Epithelial cell of alveolus of lung (primary cell): ENCODE measurements at places on chromosomes 7 and 10. TPM values are rescaled to one million over a fixed set of nuclear protein-coding genes. Genes with fewer than 3 reads are reported as not detected.

The TEX36 gene
- not detected in 2 replicates for total RNA-seq

The EFCAB10 gene
- 0.26 TPM in 1 of 2 replicates, not detected in the other for total RNA-seq

The PRR15 gene
- 0.16 and 4.5 TPM in 2 replicates for total RNA-seq

The WDFY4 gene
- not detected in 2 replicates for total RNA-seq

The UCMA gene
- not detected in 2 replicates for total RNA-seq

The H2BK1 gene
- total RNA-seq, result not detected in 2 replicates

The CACNA2D1 gene
- total RNA-seq, result 9.2 and 14.6 TPM in 2 replicates

The LLCFC1 gene
- total RNA-seq, result not detected in 2 replicates

The GDF10 gene
- 0.91 and 8.2 TPM in 2 replicates for total RNA-seq

The ZNF503 gene
- total RNA-seq, result 22.2 and 112 TPM in 2 replicates

The NET1 gene
- total RNA-seq, result 15.8 and 27.5 TPM in 2 replicates

The PAPOLB gene
- not detected in 2 replicates for total RNA-seq

The MXI1 gene
- total RNA-seq, result 10.6 and 35.7 TPM in 2 replicates

The OPN4 gene
- not detected in 2 replicates for total RNA-seq
